AG04449 (cell line): ENCODE measurements at places on chromosomes 1 and 21.

DNA sequence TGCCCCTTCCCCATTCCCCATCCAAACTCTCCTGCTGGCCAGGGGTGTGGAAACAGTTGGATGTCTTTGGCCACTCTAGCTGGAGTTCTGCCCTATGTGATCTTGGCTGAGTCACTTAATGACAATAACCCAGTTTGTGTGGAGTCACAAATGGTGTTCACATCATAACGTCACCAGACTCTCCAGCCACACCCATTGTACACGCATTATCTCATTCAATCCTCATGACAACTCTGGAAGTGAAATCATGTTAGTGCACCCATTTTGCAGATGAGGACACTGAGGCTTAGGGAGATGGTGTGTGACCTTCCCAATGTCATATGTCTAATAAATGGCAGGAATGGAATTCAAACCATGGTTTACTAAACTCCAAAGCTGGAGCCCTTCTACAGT is 1.2 kb upstream of the CDA start:
- DNase-seq: no peak

DNA sequence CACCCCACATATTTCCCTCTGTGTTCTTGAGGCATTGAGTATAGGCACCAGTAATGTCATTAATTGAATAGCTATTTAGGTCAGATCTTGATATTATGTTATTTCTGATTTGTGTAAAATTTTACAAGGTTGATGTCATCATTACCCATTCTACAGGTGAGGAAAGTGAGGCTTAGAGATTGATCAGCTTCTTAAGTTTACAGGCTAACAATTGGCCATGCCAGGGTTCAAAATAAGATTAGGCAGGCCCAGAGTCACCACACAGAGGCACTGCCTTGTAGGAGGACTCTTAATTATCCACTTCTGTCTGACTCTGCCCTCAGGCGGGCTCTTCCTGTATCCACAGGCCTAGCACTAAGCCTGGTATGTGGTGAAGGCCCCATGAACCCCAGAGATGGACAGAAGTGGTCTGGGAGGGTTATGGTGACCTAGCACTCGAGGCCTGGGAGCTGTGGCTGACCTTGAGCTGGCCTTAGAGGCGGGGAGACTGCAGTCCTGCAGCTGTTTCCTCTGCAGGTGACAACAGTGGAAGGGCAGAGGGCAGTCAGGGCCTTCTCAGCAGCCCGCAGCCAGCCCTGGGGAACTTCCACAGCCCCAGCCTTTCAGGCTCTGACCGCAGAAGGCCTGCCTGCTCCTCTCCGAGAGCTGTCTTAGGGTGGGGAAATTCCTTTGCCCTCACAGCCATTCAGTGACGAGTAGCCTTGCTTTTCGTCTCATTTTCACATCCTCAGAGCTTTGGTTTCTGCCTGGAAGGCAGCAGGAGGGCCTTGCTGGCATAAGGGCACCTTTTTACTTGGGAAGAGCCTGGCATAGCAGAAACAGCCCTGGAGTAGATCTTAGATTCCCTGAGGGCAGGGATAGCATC is 12.2 kb downstream of the ZDHHC18 start:
- no peak for DNase-seq

GRCh38 chr1:50634251-50634650 is 211.0 kb upstream of the DMRTA2 start:
- DNase-seq: no peak

- DNase-seq: no peak
Observed at GRCh38 chr1:175252561-175252960, 60.0 kb upstream of the KIAA0040 start.

DNA sequence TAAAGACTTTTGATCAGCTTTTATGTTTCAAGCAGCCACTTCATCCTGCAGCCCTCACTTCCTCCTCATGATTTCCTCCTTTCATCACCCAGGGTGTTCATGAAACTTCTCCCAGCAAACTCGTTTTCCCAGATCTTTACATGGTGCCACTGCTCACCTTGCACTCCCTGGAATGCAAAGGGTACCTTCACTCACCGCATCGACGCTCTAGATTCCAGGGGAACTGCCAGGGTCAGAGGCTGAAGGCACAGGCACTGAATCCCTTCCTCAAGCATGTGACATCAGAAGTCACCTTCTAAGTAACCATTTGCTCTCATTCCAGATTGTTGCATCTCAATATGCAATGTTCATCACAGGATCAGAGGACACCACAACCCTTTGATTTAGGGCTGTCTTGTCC is 82.8 kb downstream of the PRKAB2 start:
- no peak for DNase-seq
